ENCODE measurements at places on chromosomes 4 and X.

- no peak for DNase-seq
Measured at GRCh38 chr4:31146366-31146765, 426.2 kb downstream of the PCDH7 start.

DNA sequence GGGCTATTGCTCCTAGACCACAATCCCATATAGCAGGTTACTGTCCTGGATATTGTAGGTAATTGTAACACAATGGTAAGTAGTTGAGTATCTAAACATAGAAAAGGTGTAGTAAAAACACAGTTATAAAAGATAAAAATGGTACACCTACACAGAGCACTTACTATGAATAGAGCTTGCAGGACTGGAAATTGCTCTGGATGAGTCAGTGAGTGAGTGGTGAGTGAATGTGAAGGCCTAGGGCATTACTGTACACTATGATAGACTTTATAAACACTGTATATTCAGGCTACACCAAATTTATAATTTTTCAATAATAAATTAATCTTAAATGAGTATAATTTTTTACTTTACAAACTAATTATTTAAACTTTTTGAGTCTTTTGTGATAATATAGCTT, 425.7 kb downstream of the PABPC4L start:
- DNase-seq, result no peak

DNA sequence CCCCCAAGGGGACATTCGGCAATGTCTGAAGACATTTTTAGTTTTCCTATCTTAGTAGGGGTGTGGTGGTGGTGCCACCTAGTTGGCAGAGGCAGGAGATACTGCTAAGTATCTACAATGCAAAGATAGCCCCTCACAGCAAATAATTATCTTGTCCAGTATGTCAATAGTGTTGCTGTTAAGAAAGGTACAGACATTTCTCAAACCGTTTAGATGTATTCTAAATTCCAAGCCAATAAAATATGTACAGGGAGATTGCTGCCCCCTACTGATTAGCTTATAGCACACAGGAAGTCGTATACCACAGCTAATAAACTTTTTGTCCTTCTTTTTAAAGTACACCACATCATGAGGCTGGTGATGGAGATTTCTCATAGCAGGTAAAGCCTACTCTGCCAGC, 260.5 kb downstream of the TMA16 start:
- DNase-seq, result no peak

DNA sequence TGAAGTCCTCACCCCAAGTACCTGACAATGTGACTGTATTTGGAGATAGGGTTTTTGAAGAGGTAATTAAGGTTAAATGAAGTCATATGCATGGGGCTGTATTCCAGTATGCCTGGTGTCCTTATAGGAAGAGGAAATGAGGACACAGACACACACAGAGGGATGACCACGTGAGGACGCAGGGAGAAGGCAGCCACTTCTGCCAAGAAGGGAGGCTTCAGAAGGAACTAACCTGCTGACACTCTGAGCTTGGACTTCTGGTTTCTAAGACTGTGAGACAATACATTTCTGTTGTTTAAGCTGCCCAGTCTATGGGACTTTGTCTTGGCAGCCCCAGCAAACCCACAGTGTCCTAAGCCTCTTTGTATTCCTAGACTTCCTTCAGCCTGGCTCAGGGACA, 3.0 kb upstream of the SLC2A9 start:
- no peak for DNase-seq

DNA sequence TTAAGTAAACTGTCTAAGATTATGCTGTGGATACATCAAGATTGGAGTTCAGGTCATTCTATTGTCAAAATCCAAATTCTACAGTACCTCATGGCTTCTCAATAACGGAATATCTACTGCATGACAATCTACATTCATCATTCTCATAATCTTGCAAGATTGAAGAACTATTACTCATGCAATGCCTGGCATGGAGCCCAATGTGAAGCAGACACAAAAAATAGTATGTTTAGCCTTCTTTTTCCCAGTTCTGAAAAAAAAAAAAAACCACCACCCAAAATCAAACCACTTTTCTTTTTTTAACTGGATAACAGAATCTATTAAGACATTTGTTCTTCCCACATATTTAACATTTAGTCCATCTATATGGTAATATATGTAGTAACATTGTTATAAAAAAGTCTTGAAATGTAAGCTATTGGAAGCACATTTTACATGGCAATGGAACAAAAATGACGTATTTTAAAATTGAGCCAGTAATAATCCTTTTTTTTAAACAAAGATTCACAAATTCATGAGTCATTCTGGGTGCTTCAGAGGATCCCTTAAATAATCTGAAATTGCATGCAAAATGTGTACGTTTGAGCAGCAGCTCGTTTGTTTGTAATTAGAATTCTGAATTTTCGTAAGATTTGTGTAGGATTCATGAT, 232.2 kb upstream of the FMR1 start:
- DNase-seq, result no peak

GRCh38 chrX:153411255-153411987, at the start of gene ZFP92:
Gene ZFP92, plus strand, starts transcription at chrX:153411472. Its CDS starts 6,851 bp downstream, at chrX:153418323.
- no peak for DNase-seq

- no peak for DNase-seq
Measured at GRCh38 chr4:833156-833555, 7.2 kb upstream of the CPLX1 start.

- no peak for DNase-seq
Measured at GRCh38 chr4:82983444-82983843, 27.2 kb downstream of the LIN54 start.

DNA sequence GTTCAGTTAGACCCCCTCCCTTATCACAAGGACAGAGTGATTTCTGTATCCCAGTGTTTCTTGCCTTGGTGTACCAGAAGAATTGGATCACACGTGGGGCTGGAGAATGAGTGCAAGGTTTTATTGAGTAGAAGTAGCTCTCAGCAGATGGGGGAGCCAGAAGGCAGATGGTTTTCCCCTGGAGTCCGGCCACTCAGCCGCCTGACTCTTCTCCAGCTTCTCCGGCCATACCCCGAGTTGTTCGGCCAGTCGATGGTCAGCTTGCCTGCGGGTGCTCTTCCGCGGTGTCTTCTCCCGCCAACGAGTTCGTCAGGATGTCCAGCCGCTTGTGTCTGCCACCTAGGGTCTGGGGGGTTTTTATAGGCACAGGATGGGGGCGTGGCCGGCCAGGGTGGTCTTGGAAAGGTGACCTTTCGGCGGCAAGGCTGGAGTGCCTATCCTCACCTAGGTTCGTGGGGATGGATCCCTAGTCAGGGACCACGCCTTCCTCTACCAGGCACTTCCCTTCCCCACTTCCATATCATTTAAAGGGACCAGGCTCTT, 14.5 kb downstream of the GAB1 start:
- DNase-seq, result peak; percentile 36

- DNase-seq, result peak; percentile 38
Measured at GRCh38 chr4:77699731-77700210, 94.2 kb downstream of the CXCL13 start.

DNA sequence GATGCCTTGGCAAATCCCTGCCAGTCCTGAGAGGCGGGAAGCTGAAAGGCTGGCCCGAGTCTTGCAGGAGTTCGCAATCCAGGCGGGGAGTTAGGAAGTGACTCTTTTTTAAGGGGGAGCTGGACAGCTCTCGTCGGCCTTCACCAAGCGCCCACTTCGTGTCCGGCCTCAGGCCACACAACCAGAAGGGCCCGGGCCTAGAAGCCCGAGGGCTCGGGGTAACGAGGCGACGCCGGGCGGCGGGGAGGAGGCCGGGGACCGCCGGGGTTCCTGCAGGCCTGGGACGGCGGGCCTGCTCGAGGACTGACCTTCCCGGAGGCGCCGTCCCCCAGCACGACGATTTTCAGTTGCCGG, 395 bp downstream of the RAB28 start:
- no peak for DNase-seq

DNA sequence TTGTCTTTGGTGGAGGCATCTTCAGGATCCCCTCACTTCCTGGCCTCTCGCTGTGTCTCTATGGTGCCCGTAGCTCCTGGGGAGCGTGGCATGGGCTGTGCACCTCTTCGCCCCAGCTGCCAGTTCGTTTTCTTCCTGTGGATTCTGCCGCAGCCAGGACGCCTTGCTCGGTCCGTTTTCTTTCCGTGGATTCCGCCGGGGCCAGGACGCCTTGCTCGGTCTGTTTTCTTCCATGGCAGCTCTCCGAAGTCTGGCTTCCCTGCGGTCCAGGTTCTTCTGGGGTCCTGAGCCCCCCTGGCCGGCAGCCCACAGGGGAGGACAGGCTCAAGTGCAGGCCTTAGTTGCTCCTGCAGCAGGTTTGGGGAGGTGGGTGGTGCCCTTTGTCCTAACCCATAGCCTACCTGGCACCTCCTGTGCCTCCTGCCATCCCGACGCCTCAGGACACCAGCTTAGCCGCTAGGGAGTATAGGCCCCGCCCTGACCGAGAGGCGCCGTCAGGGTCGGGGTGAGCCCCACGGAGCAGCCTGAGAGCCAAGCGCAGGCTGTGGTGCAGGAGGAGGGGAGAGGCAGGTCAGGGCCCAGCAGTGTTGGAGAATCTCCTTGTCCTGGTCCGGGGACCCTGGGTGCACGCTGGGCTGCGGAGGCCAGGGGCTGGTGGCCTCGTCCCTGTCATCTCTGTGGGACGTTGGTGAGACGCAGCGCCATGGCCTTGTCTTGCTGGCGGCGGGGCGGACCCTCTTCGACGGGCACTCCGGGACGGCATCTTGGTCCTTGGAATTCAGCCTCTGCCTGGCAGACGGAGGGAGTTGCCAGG, 27.1 kb downstream of the UVSSA start:
- DNase-seq, result peak; percentile 14

DNA sequence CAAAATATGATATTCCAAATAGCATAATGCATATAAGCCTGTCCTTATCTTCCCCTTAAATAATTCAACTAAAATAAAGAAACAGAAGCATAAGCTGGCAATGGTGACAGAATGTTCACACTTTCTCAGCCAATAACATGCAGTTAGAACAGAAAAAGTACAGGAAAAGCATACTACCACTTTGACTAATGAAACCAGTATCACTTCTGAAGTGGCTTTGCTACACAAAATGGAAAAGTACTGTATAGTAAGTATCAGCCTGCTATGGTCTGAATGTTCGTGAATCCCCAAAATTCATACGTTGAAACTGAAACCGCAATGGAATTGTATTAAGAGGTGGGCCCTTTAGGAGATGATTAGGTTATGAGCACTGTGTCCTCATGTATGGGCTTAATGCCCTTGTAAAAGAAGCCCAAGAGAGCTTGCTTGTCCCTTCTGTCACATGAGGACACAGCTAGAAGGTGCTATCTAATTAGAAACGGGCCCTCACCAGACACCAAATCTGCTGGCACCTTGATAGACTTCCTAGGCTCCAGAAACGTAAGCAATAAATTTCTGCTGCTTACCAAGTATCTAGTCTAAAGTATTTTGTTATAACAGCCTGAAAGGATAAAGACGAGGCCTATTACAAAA, 102.6 kb downstream of the PRDM5 start:
- no peak for DNase-seq

DNA sequence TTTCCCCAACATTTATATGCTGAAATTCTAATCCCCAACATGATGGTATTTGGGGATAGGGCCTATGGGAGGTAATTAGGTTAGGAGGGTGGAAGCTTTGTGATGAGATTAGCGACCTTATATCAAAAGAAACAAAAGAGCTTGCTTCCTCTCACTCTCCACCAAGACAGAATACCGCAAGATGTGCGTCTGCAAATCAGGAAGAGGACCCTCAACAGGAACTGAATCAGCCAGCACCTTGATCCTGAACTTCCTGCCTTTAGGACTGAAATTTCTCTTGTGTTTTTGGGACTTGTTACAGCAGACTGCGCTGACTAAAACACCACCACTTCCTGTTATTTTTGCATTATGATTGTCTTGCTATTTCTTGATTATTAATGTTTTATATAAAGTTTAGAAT, 1889.4 kb downstream of the C4orf33 start:
- DNase-seq, result no peak

DNA sequence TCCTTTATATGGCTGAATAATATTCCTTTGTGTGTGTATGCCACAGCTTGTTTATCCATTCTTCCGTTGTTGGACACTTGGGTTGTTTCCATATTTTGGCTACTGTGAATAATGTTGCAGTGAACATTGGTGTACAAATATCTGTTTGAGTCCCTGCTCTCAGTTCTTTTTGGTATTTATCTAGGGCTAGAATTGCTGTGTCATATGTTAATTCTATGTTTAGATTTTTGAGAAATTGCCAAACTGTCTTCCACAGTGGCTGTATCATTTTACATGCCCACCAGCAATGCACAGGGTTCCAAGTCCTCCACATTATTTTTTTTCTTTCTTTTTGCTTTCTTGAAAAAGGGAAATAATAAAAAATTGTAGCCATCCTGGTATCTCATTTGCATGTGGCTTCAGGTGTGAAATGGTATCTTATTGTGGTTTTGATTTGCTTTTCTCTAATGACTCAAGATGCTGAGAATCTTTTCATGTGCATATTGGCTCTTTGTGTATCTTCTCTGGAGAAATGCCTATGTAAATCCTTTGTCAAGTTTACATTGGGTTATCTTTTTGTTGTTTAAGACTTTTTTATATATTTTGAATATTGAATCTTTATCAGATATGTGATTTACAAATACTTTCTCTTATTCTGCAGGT, 129.7 kb downstream of the RAPGEF2 start:
- DNase-seq, result no peak

- peak; percentile 71 for DNase-seq
Measured at GRCh38 chrX:155263854-155264628, at the start of gene RAB39B. Gene RAB39B, minus strand, starts transcription at chrX:155264491. Its CDS starts 203 bp downstream, at chrX:155264288.

DNA sequence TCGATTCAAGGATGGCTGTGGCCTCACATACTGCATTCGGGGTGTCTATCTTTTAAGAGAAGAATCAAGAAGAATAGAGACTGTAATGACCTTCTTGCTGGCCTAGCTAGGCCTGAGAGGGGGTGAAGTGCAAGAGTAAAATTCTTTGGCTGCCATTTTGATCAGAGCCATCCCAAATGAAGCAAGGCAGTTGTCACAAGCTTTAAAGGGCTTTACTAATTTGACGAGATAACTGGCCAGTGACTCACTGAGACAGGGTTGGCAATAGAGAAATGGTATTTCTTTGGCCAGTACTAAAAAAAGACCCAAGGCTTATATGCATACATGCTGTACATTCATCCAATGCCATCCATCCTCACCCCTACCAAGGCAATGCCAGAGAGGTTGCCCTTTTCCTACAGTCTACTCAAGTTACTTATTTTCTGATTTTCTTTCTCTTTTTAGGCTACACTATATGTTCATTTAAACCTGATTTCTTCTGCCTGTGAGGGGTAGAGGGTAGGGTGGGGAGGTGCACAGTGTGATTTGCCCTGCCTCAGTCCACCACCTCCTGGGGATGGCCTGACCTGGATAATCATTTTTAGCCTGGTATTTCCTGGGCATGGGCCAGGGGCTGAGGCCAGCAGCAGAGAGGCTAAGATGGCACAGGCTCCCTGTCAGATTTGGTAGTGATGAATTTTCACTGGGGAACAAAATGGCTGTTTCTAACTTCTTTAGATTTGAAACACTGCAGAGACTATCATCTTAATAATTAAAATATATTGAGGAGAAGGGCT, 32.2 kb downstream of the ATG4A start:
- DNase-seq, result no peak
